Activated CD4-positive, alpha-beta T cell treated with anti-CD3 and anti-CD28 coated beads, Interleukin-2, amount 50 U/mL, for 48 hours (primary cell): ENCODE measurements at places on chromosomes 12 and 14.

DNA sequence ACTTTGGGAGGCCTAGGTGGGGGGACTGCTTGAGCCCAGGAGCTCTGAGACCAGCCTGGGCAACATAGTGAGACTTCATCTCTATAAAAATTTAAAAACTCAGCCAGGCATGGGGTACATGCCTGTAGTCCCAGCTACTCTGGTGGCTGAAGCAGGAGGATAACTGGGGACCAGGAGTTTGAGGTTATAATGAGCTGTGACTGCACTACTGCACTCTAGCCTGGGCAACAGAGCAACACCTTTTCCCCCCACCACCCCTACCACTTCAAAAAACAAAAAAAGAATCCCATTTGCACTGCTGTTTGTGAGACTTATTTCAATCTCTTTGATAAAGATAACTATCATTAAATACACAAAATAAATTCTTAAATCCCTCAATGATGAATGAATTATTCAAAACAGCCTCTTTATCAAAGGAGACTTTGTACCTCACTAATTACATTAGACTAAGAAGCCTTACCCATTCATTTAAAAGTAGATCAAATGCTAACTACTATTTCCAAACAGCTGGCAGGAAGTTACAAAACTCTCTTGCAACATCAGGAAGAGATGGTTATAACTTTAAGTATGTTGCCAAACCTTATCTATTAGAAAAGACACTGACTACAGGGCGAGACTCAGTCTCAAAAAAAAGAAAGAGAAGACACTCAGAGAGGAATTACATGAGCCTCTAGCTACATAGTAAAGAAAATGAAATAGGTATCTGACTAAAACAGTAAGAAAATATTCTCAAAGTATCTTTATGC, 14.7 kb downstream of the BLTP3B start:
- no peak for DNase-seq

GRCh38 chr12:102512523-102512922, 32.2 kb upstream of the IGF1 start:
- DNase-seq: no peak

GRCh38 chr12:3935078-3935477, 61.9 kb upstream of the PARP11 start:
- DNase-seq: no peak

DNA sequence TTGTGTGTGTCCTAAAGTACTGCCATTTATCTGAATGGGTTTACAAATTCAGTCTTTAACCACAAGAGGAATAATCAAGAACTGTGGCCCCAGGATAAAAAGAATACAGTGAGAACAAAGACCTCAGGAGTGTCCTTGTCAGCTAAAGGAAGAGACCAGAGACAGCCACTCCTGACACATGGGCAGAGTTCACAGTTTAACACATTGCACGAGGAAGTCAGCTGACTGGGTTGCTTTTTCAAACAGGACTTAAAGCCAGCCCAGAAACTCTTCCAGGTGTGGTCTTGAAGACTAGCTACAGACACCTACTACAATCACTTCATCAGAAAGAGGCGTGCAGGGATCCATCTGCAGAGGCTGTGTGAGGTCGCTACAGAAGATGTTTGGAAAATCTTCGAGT, 42.8 kb downstream of the GNS start:
- DNase-seq: no peak

DNA sequence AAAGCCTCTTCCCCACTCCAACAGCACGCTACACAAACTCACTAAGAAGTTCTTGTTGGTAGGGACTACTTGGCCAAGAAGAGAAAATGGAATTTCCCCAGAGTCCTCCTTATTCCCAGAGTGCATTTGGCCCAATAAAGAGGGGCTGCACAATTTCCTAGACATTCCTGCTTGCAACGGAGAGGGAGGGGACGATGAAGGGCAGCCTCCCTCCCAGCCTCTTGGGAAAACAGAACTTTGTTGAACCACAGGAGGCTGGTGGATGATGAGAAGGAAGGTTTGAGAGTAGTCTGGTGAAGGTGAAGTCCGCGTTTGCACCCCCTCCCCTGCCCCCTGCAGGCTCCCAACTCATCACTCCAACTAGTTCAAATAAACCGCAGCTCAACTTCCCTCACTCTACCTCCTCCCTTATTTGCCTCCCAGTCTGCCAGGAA, 19.1 kb upstream of the TBX3 start:
- no peak for DNase-seq
